ENCODE measurements at places on chromosomes 11 and 22.
A peak's percentile ranks its signal among the peaks of the same experiment; 100 is the strongest.

DNA sequence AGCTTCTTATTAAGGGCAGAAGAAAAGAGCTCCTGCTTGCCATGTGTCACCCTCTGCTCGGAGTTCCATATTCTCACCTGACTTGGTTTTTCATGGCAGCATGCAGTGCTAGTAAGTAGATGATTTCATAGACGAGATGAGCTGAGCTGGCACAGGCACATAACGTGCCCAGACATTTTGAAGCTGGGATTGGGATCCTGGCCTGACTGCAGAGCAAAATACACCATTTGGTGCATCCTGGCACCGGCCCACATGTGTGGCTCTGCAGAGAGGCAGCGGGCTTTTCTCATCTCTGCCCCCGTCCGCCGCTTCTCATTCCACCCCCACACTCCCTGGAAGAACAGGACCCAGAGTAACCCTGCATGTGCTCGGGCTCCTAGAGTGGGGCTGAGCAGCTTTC, 24.8 kb downstream of the FAM118A start:
- DNase-seq = no peak

DNA sequence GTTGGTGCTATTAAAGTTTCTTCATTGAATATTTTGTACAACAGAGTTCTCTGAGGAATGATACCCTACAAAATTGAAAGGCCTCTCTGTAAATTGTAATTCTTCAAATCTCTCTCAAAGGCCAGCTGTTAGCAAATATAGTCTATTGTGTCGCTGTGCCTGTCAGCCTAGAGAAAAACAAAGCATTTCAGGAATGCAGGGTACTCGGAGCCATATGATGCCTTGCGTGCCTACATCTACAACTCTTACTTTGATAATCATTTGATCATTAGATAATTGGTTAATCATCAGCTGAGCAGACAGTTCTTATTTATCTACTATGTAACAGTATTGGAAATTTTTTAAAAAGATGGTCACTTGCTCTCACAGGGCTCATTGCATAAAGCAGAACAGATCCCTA, 67.3 kb downstream of the RNF169 start:
- DNase-seq = no peak

DNA sequence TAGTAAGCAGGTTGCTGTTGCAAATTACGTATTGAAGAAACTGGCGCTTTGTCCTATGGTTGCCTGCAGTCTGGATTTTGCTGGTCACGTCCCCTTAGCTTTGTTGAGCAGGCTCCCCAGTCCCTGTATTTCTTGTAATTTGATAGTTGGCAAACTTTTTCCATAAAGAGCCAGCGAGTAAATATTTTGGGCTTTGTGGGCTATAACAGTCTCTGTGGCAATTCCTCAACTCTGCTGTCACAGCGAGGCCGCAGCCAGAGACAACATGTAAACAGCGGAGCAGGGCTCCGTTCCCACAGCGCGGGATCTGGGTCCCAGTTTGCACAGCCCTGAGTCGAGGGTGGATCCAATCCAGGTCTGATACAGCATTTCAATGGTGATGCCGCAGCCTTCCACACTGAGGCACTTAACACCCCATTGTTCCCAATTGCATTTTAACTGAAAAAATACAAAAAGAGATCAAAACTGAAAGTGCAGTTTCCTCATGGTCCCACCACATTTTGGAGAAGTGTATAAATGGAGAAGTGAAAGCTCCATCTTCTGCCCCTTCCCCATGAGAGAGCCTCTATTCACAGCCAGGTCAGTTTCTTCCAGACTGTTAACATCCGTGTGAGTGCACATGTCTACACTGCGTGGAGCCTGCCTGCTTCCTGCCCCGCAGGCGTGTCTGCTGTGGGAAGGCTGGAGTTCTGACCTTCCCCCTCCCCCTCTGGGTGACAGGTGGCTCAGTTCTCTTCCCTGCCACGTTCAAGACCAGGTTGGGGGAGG, 89.1 kb downstream of the RPS6KA4 start:
- no peak for DNase-seq

DNA sequence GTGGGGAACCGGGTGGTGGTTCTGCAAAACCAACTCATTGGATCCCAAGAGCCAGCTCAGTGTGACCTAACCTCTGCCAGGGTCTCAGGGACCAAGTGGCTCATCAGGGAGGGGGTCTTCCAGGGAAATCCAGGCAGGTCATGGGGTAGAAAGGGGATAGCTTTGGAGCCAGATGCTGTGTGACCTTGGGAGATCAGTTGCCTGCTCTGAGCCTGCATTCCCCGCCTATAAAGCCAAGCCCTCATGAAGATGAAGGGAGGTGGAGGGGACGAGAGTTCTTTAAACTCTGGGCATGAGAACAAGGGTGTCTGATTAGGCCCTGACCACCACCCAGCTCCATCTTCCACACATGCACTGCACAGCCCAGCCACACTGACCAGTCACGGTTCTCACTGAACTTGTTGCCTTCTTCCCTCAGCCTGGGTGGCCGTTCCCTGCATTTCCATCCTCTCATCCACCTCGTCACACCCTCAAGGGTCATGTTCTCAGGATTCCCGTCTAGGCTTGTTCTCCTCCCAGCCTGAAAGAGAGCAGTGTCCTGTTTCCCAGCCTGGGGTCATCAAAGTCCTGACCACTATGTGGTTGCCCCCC, 475.5 kb downstream of the TBC1D22A start:
- no peak for DNase-seq

DNA sequence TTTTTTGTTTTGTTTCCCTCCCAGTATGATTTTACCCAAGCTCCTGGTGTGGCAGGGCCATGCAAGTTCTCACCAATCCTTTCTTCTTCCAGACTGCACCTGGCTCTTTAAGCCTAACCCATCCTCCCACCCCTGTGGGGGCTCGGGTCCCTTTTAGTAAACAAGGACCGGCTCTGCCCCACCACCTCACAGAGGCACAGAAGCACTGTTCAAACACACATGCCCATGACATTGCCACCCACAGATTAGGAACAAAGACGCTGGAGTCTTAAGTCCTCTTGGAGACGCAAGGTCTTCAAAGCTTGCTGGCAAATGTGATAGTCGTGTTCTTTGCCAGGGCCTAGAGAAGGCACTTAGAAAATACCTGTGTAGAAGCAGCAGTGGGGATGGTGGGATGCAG, 18.9 kb downstream of the UQCR10 start:
- no peak for DNase-seq

DNA sequence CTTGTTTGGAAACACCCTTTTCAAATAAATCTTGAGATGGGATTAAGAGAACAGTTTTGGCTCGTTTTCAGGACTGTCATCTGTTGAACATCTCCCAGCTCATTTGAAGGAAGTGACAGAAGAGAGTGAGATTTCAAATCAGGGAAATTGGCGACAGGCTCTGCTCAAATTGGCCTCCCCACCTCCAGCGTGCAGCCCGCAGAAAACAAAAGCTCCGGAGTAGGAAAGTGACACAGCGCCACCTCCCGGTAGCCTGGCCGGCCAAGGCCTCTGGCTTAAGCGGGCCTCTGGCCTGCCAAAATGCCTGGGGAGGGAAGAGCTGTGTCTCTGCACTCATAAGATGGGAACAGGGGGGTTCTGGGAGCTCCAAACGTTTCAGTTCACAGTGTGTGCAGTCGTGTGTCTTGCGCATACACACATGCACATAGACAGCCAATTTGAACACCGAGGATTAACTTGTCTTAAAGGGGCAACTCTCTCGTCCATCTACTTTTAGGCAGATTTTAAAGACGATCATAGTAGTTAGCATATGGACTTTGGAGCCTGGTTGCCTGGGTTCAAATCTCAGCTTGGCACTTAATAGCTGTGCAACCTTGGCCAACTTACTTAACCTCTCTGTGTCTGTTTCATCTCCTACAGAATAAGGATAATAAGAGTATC, 132.7 kb upstream of the RCN1 start:
- DNase-seq = peak; percentile 43

- peak; percentile 37 for DNase-seq
Measured at GRCh38 chr22:36065775-36066544, 37.3 kb upstream of the RBFOX2 start.

DNA sequence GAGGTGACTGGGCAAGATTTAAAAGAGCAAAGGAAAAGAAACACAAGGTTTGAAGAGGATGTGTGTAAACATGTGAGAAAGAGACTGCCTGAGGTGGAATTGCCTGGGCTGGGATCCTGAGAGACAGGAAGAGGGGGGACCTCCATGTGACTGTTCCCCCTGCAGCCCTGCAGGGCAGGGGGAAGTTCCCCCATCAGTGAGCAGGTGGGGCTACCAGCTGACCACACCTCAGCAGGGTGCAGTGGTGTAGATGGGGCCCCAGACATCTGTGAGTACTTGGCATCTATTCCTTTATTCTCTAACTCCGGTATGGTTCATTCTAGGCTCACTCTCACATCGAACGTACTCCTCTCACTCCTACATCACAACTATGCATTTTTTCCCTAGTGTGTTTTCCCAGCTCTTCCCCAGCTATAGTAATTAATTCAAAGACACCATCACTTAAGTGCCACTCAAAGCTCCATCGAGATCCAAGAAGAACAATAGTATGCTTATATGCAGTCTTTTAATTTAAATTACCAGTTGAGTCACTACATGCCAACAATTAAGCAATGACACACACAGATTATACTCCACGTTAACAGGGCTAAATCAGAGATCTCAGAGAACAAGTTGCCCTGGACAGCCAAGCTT, 42.7 kb downstream of the LGR4 start:
- no peak for DNase-seq

DNA sequence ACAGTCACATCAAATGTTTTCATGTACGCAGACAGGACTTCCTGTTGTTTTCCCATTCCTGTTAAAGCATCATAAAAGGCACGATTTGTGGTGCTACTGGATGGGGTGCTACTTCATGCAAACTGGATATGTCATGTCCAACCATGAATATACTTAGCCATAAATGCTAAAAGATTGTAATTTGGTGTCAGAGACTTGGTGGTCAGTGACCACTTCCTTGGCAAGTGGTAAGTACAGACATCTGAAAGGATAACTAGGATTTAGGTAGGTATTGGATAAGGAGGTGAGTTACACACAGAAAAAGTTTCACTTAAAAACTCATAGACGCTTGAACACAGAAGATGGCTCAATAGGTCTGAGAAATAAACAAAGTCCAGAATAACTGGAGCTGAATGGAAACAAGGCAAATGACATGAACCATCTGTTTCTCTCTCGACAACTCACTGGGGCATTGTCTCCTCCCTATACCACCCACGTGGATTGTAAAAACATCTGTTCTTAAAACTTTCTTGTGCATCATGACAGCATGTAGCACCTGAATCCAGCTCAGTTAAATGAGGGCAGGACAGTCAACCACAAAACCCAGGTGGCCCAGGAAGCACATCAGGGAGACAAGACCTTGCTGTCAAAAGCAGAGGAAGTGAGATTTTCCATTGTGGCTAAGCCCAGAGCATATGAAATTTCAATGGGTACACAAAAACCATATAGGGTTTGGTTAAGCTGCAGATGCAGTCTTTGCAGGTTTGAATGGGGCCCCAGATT, 22.1 kb upstream of the IGLL5 start:
- peak; percentile 37 for DNase-seq

DNA sequence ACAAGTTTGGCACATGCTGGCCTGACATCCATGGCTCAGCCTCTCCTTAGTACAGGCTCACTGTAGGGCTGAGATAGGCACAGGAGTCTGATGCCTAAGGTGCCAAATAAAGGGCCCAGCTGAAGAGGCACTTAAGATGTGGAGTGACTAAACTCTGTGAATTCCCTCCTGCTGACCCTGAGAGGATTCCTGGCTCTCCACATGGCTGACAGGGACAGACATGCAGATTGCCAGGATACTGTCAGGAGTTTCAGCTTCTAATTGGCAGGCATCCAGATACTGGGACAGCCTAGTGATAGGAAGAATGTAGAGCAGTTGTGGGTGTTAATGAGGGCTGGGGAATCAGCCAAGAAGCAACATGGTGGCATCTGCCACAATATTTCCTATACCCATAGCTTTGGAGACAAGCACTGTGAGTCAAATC, 558.7 kb downstream of the INSC start:
- no peak for DNase-seq

DNA sequence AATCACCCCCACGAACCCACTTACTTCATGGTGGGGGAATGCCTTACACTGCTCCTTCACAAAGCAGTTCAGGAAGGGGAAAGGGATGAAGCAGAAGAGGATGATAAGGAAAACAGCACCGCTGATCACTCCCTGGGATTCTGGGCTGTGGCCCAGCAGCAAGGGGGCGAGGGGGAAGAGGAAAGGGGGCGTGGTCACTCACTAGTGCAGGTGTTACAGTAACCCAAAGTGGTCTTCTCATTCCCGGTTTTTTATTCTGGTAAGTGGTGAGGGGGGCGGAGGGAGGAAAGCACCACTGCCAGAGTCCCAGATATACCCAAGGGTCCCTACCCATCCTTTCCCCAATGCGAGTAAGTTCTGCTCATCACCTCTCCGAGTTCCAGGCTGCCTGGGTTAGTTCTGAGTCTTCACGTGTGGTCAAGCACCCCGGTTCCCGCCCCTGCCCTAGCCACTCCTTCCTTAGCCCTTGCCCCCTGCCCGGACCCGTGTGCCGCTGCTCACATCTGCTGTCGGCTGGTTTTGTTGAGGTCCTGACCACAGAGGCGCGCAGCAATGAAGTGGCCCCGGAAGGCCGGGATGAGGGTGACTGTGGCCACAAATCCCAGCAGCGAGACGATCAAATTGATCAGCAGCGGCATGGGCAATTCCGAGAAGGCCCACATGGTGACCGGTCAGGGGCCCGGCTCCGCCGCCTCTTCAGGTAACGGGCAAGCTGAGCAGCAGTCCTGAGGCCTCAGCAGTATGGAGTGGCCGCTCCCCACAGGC, 477 bp downstream of the DPAGT1 start:
- no peak for DNase-seq

DNA sequence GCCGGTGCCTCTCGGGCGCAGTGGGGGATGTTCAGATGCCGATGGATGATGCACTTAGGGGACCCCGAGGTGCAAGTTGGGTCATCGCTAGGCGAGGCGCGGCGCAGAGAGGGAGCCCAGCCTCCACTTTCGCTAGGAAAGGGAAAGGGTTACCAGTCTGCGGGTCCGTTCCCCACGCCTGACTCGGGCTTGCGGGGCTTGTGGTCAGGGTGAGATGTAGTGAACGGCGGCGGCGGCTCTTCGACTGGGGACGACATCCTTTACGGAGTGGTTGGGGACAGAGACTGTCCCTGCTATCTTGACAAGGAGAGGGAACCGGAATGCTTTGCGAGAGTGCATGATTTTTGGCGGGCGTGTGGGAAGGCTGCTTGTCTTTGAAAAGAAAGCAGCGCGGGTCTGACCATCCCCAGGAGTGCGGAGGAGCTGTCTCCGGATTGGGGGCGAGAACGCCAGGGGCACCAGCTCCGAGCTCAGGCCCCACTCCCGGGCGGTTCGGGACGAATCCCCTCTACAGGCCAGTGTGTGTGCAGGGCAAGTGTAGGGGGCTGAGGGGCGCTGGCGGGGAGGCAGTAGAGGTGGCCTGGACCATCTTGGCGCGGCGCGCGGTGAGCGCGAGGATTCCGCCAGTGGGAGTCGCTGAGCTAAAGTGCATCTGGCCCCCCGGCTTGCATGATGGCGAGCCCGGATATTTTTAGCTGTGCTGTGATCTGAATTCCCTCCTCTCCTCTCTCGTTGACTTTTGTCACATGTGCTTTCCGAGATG, 1.1 kb downstream of the FAT3 start:
- no peak for DNase-seq

- no peak for DNase-seq
Measured at GRCh38 chr11:60125956-60126585, 37.6 kb downstream of the MS4A2 start.

Data from naive thymus-derived CD8-positive, alpha-beta T cell (primary cell).